ENCODE measurements at places on chromosomes 7 and 10. TPM values are rescaled to one million over a fixed set of nuclear protein-coding genes. Genes with fewer than 3 reads are reported as not detected.

KLLN gene
- 0.26 TPM for polyA plus RNA-seq

DNA sequence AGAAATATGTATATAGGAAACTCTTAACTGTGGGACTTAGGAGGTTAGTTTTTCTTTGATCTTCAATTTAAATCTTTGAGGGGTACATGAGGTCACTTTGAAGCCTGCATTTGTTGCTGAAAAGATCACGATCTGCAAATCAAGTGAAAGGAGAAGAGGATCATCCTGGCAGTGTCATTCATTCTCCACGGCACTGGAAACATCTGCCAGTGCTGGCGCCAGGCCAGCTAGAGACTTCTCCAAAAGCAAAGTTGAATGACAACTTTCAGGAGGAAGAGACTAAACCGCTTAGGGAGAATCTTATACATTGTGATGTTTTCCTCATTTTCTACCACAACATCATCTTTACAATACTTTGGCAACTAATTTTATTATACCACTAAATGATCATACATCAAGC is 42.5 kb downstream of the MRC1 start:
- H3K36me3 ChIP-seq, result no peaks in the 10 kb centered on the region
- DNase-seq, result no peak
- H3K27me3 ChIP-seq, result peaks cover 12% of the 10 kb centered on the region

DNA sequence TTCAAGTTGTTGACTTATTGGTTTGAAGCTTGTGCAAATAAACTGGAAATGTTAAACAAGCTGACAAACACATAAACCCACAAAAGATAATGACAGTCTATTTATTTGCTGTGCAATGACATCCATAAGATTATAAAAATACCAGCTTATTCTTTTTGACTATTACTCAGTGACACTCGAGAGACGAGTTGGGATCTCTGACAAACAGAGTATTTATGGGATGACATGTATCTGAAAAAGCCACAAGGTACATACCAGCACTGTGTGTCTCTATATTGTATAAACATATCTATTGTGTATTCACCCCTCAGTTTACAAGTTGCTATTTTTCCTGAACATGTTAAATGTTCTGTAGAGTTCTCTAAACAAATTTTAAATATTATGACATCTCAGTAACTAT is 88.9 kb downstream of the CHRM2 start:
- no peak overlapping the region for H3K4me3 ChIP-seq
- H3K27ac ChIP-seq, result peak overlapping the region; percentile 100
- H3K36me3 ChIP-seq, result peaks cover 30% of the 10 kb centered on the region
- H3K4me1 ChIP-seq, result peaks cover 22% of the 10 kb centered on the region

LGI1 gene
- polyA plus RNA-seq, result not detected

DNA sequence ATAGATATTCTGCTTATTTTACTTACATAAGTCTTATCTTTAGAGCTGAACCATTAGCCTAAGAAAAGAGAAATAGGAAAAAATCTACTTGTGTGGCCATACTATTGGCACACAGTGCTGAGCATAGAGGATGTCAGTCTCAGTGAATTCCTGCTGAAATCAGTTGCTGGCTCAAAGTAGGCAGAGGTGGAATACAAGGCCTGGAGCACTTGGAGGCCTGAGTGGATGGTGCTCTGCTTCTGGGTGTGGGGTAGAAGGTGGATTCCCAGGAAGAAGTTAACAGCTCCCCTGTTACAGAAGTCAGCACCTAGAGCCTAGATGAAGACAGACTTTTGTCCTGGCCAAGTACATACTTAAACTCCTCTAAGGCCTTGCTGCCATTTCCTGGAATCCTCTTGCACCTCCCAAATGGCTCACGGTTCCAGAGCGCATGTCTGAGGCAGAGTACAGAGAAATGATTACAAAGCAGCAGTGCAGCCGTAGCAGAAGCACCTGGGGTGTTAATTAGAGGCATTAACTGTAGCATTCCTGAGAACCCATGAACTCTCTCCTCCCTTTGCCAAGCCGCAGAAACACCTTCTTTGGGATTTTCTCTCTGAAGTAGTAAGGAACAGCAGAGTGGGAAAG is 18.0 kb upstream of the XPNPEP1 start:
- no peaks in the 10 kb centered on the region for H3K27me3 ChIP-seq
- no peak overlapping the region for H3K4me3 ChIP-seq
- H3K27ac ChIP-seq, result no peak overlapping the region
- no peaks in the 10 kb centered on the region for H3K36me3 ChIP-seq

- H3K4me3 ChIP-seq, result no peak overlapping the region
- no peaks in the 10 kb centered on the region for H3K36me3 ChIP-seq
- H3K4me1 ChIP-seq, result no peaks in the 10 kb centered on the region
- H3K27ac ChIP-seq, result no peak overlapping the region
- no peaks in the 10 kb centered on the region for H3K27me3 ChIP-seq
Observed at GRCh38 chr10:123480845-123481244, 185.3 kb upstream of the GPR26 start.

DNA sequence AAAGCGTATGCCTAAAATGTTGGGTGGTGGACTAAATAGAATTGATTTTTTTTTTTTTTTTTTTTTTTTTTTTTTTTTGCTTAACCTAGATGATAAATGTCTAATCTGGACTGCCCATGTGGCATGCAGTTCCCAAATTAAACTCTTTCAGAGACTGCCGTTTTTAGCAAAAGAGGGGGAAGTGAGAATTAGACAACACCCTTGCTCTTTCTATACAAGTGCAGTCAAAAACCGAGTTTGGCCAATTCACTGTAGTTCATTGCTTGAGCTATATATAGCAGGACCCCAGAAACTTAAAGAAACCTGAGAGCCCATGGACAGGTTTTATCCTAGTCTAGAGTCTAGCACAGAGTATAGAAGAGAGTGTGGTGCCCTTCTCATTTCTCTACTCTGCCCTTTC is 141.9 kb downstream of the GRM3 start:
- no peaks in the 10 kb centered on the region for H3K36me3 ChIP-seq
- H3K27ac ChIP-seq, result no peak overlapping the region
- no peaks in the 10 kb centered on the region for H3K4me1 ChIP-seq
- no peaks in the 10 kb centered on the region for H3K27me3 ChIP-seq
- H3K4me3 ChIP-seq, result no peak overlapping the region

- H3K27me3 ChIP-seq, result peaks cover 2% of the 10 kb centered on the region
- peak overlapping the region; percentile 26 for H3K27ac ChIP-seq
- peak overlapping the region; percentile 63 for H3K4me3 ChIP-seq
- peaks cover 36% of the 10 kb centered on the region for H3K4me1 ChIP-seq
Observed at GRCh38 chr10:71772832-71773220, 494 bp downstream of the VSIR start.

DNA sequence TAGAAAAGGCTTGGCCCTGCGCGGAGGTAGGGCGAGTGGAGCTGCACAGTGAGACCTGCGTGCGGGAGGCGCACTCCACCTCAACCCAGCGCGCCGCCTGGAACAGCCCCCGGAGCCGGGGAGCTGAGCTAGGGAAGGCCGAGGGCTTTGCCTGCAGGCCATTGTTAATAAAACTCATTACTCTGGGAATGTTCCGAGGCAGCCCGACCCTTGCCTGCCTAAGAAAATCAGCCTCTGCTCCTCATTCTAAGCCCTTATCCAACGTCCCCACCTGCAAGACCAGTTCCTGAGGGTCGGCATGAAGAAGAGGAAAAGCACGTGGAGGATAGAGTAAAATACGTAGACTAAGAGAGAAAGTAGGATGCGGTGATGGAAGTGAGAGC is 55.3 kb downstream of the C7orf25 start:
- H3K36me3 ChIP-seq, result no peaks in the 10 kb centered on the region
- H3K27ac ChIP-seq, result no peak overlapping the region
- peak overlapping the region; percentile 30 for H3K4me3 ChIP-seq
- H3K27me3 ChIP-seq, result peaks cover 14% of the 10 kb centered on the region
- no peaks in the 10 kb centered on the region for H3K4me1 ChIP-seq

CHN2 gene
- not detected for polyA plus RNA-seq

GRCh38 chr7:19775578-19775977 is 2.2 kb upstream of the TMEM196 start:
- no peaks in the 10 kb centered on the region for H3K27me3 ChIP-seq
- H3K4me3 ChIP-seq, result no peak overlapping the region
- no peaks in the 10 kb centered on the region for H3K4me1 ChIP-seq

GRCh38 chr7:82019551-82020475 is 250.0 kb upstream of the HGF start:
- no peak overlapping the region for H3K27ac ChIP-seq
- no peaks in the 10 kb centered on the region for H3K27me3 ChIP-seq
- H3K4me1 ChIP-seq, result peaks cover 4% of the 10 kb centered on the region
- no peak overlapping the region for H3K4me3 ChIP-seq
- no peak for DNase-seq

GRCh38 chr10:36003031-36003600 is 361.0 kb upstream of the FZD8 start:
- H3K27ac ChIP-seq, result no peak overlapping the region
- no peak overlapping the region for H3K4me3 ChIP-seq
- H3K4me1 ChIP-seq, result no peaks in the 10 kb centered on the region
- H3K36me3 ChIP-seq, result no peaks in the 10 kb centered on the region
- DNase-seq, result no peak
- H3K27me3 ChIP-seq, result no peaks in the 10 kb centered on the region

GHRHR gene
- not detected for polyA plus RNA-seq

DNA sequence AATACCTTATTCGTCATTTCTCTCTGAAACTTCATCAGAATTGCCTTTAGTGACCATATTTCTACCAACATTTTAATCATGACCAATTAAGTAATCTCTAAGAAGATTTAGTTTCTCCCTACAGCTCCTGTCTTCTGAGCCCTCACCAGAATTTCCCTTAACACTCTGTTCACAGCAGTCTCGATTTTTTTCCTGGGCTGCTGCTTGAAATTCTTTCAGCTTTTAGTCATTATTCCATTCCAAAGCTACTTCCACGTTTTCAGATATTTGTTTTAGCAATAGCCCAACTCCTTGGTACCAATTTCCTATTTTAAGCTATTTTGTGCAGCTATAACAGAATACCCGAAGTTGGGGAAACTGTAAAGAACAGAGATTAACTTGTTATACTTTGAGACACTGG is 192.4 kb upstream of the DKK1 start:
- no peak overlapping the region for H3K27ac ChIP-seq
- peak; percentile 33 for DNase-seq
- H3K27me3 ChIP-seq, result no peaks in the 10 kb centered on the region
- no peak overlapping the region for H3K4me3 ChIP-seq

DNA sequence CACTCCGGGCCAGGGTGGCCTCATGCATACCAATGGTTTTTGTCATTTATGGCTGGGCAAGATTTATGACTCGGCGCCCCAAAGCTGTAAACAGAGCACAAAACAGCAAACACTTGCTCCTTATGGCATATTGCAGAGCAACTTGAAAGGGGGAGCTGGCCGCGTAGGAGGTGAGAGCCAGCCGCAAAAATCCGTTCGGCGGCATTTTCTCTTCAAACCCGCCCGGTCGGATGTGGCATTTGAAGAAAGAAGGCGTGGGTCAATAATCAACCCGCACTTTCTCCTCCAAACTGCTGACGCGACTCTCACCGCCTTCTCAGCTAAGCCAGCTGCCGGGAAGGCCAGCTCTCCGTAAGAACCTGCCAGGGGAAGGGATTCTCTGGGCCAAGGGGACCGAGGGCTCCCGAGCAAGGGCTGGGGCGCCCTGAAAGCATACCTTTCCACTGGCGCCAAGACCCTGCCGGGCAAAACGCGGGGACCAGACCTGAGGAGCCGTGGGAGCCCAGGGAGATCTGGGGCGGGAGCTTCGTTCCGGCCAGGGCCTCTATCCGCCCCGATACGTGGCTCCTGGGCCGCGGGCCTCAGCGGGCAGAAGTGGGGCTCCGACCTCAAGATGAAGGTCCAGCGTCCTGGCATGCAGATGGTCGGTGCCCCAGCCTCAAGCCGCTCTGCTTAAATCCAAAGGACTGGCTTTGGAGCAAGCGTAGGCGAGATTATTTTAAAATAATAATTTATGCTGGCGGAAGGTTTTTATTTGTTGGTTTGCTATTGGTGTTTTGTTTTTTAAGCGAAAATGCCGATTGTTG is 12.9 kb upstream of the HOXA2 start:
- H3K4me3 ChIP-seq, result peak overlapping the region; percentile 71
- H3K4me1 ChIP-seq, result peaks cover 21% of the 10 kb centered on the region
- H3K27me3 ChIP-seq, result no peaks in the 10 kb centered on the region
- DNase-seq, result peak; percentile 92

GRCh38 chr7:4661871-4662270 is 20.2 kb upstream of the FOXK1 start:
- peak; percentile 70 for DNase-seq
- H3K36me3 ChIP-seq, result no peaks in the 10 kb centered on the region
- H3K4me3 ChIP-seq, result no peak overlapping the region
- no peaks in the 10 kb centered on the region for H3K27me3 ChIP-seq

- no peaks in the 10 kb centered on the region for H3K36me3 ChIP-seq
- no peaks in the 10 kb centered on the region for H3K27me3 ChIP-seq
- DNase-seq, result no peak
Observed at GRCh38 chr7:71783779-71784178, 628.4 kb downstream of the CALN1 start.

- H3K4me3 ChIP-seq, result no peak overlapping the region
- peaks cover 5% of the 10 kb centered on the region for H3K27me3 ChIP-seq
- no peak overlapping the region for H3K27ac ChIP-seq
- no peaks in the 10 kb centered on the region for H3K4me1 ChIP-seq
- no peaks in the 10 kb centered on the region for H3K36me3 ChIP-seq
- DNase-seq, result peak; percentile 10
Observed at GRCh38 chr10:112246-112645, 23.0 kb upstream of the ZMYND11 start.

DNA sequence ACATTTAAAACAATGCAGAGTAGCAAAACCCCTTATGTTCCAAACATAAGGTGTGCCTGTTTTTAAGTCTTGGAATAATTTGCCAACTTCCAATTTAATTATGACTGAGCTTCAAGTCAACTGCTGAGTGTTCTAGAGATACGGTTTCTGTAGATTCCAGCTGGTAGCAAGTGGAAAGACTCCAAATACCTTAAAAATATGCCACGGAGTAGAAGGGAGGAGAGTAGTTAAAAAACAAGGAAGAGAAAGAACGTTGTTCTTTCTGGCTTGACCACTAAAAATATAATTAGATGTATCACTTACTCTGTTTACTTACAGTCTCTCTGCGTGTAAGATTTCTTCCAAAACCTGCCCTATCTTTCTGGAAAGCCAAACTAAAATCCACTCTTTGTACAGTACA is 24.5 kb upstream of the ABLIM1 start:
- H3K27ac ChIP-seq, result no peak overlapping the region
- DNase-seq, result no peak
- H3K4me3 ChIP-seq, result no peak overlapping the region
- H3K27me3 ChIP-seq, result no peaks in the 10 kb centered on the region
- H3K4me1 ChIP-seq, result peaks cover 10% of the 10 kb centered on the region

ABCC2 gene
- polyA plus RNA-seq, result 0.22 TPM

GPC2 gene
- 5.7 TPM for polyA plus RNA-seq

DNA sequence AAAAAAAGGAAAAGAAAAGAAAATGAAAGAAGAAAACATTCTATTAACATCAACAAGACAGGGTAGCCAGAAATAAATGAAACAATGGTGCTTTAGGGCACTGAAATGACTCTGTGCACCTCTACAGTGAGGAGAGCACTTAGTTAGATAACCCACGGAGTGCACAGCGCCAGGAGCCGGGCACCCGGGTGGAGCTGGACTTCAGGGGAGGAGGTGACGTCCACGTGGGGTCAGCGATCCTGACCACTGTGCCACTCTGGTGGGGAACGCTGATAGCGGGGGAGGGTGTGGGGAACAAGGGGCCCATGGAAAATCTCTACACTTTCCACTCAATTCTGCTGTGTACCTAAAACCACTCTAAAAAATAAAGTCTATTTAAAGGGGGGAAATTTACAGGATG is 15.7 kb upstream of the CNPY1 start:
- H3K27ac ChIP-seq, result no peak overlapping the region
- H3K27me3 ChIP-seq, result no peaks in the 10 kb centered on the region
- no peak for DNase-seq
- H3K4me1 ChIP-seq, result no peaks in the 10 kb centered on the region

LRMDA gene
- 0.07 TPM for polyA plus RNA-seq

Data from IMR-90 (cell line).